Right lung (tissue), 10 donors: ENCODE measurements at places on chromosomes 7 and 10.

DNA sequence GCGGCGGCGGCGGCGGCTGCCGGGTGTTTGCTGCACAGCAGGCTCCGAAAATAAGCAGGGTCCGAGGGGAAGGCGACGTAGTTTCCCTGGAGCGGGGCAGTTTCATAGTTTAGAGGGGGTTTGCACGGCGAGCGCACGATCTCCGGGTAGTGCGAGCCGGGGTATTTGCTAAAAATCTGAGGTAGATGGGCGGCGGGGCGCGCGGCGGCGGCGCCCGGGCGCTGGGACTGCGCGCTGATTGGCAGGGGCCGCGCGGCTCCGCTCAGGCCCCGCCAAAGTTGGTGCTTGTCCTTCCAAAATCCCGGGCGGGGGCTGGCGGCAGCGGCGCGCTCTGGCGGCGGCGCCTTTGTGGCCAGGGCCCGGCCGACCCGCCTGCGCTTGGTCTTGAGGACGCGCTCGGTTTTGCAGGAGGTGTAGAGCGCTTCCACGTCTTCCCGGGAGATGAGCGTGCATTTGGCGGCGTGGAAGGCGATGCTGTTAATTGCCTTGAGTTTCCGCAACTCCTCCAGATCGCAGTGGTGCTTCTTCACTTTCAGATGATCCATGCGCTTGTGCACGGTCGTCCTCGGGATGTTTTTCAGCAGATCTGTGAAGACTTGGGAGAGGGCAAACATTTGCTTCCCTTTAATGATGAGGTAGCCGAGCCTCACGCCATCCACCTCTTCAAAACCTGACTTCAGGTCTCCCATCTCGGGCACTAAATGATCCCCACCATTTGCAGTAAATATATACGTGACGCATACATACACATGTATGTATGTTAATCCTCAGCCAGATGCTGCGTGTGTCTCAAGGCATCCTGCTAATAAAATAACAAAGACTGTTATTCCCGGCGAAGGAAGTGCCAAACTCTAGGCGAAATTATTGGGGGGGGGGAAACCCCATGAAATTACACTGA lies 8.1 kb downstream of the SKIDA1 start:
- DNase-seq, result no peak

DNA sequence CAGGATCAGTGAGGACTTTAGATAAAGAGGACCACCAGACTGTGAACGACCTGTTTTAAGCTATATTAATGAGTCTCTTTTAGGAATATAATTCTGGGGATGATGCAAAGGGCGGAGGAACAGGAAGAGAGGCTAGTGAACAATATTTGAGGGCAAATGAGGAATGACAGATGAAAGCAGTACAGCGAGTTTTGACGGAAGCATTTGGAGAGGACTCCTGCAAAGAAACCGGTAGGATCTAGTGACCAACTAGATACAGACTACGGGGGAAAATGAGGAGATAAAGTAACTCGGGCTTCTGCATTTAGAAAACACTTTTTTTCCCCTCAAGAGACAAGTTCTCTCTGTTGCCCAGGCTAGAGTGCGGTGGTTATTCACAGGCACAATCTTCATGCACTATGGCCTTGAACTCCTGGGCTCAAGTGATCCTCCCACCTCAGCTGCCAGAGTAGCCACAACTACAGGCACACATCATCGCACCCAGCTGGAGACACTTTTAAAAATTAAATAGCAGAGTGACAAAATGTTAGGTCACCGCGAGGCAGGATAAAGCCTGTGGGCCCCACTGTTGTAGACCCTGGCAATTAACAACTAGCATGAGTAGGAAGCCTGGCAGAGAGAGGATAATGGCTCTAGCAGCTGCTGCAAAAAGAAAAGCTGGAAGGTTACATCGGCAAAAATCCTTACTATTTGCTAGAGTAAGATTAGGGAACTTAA lies 143.2 kb downstream of the SRPK2 start:
- DNase-seq, result peak; percentile 42

DNA sequence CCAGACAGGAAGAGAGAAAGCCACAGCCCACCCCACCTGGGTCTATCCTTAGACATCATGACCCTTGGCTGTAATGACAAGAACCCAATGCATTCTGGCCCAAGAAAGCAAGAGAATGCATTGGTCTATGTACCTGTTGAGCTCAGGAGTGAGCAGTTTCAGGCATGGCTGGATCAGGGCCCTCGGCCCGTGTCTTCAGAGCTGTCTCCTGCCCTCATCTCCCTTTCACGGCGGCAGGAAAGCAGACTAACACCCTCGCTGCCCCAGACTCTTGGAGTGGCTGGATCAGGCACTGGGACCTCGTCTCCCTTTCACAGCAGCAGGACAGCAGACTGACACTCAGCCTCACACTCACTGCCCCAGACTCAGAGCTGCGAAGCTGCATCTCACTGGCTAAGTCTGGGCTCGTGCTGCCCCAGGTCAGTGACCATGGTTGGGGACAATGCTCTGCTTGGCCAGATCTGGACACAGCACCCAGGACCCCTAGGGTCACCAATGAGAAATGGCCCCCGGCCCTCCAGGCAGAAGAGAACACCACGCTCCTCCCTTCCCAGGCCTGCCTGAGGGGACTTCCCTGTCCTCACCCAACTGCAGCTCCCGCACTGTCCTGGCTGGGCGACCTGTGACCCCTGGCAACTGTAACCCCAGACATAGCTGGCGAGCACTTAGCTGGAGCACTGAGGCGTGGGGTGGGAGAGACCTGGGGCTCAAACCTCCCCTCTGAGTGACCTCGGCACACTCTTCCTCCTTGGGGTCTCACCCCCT lies 12.9 kb upstream of the PDGFA start:
- no peak for DNase-seq

DNA sequence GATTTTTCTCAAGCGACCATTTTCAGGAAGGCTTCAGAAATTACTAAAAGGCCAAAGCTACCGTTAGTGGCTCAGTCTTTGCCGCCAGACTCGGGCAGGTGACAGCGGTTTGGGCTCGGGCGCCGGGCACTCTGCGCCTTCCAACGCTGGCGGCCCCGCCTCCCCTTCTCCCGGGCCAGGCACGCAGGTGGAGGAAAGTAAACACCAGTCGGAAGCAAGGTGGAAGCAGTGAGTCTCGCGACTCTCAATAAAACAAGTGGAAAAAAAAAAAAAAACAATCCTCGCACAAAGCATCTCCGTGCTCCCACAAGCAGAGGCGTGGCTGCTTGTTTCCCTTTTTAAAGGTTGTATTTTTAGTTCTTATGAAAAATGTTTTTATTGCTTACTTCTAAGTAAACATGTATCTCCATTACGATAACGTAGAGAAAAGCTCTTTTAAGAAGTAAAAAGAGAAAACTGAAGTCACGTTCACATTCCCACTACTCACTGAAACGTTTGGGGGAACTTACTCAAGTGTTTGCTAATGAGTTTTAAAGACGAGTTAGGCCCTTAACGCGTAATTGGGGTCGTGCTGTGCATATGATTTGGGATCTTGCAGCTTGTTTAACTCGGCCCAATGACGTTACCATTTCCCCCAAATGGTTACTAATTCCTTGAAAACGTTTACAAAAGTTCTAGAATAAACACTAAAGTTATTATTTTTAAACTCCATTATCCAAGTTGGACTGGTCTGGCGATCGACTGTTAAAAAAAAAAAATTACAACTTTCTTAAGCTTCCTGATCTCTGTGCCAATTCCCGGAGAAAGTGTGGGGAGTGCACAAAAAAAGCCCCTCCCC lies 864 bp downstream of the CDCA7L start:
- peak; percentile 41 for DNase-seq

GRCh38 chr7:128215739-128216138 lies 25.3 kb upstream of the LEP start:
- peak; percentile 9 for DNase-seq

DNA sequence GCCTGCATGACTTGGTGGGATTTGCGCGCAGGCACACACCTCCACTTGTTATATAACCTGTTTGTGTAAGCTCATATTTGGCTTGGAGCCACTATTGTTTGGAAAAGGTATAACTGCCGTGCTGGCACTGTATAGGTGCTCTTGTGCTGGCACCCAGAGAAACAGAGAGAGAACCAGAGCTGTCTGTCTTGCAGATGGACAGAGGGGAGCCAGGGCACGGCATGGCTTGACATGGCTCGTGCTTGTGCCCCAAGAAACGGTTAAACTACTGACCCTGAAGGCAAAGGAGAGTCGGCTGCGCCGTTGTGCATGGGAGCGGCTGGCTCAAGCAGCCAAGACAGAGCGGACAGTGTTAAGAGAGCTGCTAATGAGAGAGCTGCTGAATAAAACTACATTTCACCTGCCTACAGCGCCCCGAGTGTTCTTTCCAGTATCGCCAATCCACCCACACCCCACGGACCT lies 23.2 kb downstream of the RAPGEF5 start:
- no peak for DNase-seq

- peak; percentile 23 for DNase-seq
These were observed 229.3 kb downstream of the GPR37 start for GRCh38 chr7:124536156-124536762.

DNA sequence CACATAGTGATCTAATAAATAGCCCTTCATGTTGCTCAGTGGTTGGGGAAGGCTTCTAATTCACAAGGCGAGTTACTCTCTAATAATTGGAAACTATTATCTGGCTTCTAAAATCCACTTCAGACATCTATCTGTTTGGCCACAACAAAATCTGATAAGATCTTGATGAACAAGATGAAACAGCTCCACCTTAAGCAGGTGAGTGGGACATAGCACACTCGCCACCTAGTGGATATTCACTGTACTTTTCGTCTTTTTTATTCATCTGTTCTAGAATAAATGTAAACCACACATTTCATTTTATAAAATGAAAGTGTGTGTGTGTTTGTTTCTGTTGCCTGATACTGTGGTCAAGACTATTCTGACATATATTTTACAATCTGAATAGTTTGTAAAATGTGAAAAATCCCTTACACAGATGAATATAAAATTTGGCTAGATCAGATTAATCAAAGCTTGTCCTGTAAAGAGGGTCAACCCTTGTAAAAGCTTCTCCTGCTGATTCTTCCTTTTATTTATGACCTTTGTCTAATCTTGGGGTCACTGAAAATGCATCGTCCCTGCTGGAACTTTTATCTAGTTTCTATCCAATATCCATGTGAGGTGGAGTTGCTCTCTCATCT lies 26.5 kb upstream of the CNTNAP2 start:
- peak; percentile 20 for DNase-seq

GRCh38 chr10:114304571-114305421 lies 65.7 kb downstream of the VWA2 start:
- DNase-seq, result peak; percentile 8

DNA sequence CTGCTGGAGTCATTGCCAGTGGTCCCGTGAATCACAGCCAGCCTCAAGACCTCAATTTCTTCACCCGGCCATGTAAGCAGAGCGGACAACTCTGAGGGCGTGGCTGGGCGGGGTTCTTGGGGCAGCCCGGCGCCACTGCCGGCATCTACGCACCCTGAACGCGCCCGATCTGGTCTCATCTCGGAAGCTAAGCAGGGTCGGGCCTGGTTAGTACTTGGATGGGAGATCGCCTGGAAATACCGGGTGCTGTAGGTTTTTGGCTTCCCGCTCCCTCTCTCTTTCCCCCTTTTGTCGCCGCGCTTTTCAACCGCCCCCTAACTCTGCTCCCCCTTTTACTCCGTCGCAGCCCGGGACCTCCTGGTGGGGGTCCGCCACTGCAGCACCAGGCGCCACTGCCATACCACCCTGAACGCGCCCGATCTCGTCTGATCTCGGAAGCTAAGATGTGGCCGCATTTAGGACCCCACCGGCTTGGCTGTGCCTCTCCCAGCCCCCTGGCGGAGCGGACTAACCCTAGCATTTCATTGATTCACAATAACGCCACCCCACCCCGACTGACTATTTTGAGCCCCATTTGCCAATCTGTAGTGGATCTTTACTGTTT lies 25.3 kb downstream of the GARIN1A start:
- DNase-seq, result peak; percentile 36

- DNase-seq, result no peak
These were observed 112.8 kb downstream of the PRLHR start for GRCh38 chr10:118482393-118483331.

DNA sequence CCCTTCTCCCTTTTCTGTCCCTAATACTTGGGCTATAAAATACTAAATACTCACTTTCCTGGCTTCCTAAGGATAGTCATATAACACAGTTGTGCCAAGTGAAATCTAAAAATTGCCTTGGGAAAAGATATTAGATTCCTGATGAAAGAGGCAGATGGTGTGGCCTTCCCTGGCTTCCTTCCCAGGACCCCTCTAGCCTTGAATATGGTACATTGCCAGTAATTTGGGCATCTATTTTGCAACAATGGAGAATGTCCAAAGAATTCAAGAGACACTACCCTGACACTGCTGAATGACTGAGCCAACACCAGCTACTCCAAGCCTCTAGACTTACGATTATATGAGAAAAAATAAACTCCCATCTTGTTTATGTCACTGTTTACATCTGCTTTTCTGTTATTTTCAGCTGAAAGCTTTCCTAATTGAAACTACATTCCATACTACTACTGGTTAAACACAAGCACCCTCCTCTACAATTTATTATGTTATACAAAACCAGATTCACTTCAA lies 17.9 kb downstream of the COPG2 start:
- DNase-seq, result peak; percentile 46

DNA sequence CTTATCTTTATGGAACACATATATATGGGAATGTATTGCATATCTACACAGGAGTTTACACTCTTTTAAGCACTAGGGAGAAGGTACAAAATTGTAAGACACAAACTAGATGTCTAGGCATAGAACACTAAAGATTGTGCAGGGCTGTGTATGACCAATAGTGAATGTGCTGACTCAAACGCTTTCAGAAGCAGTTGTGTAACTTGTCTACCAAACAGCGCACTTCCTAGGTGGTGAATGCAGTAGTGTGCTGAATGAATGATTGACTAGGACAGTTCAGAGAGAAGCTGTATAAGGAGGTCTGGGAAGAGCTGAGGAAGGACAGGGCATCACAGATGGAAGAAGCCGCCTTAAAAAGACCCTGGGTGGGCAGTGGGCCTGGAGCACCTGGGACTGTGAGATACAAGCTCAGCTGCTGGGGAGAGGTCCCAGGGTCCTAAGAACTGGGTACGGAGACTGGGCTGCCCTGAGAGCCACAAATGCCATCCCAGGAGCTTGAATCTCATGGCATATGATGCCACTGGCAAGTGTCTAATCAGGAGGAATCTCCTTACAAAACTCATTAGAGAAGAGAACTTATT lies 14.2 kb downstream of the CLRN3 start:
- no peak for DNase-seq

GRCh38 chr10:5260828-5261227 lies 64.2 kb downstream of the AKR1C4 start:
- no peak for DNase-seq

DNA sequence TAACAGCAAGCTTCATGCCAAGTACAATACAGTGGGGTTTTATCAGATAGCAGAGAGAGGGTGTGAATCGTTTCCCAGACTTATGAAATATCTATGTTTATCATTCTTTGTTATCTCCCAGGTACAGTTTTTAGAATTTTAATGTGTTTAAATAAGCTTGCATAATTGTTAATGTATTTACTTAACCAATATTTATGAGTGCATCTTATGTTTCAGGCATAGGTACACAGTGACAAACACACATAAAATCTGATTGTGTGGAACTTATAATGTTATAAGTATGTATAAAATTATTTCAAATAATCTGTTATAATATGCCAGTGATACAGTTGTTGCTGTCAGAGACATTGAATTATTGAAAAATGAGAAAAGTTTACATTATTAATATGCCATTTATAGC lies 1011.4 kb upstream of the C7orf33 start:
- DNase-seq, result no peak

- no peak for DNase-seq
These were observed 216.5 kb upstream of the TMEM196 start for GRCh38 chr7:19989906-19990305.

- DNase-seq, result no peak
These were observed 185.3 kb upstream of the PCLO start for GRCh38 chr7:83347945-83348444.
